ENCODE measurements at places on chromosomes 4 and X.

DNA sequence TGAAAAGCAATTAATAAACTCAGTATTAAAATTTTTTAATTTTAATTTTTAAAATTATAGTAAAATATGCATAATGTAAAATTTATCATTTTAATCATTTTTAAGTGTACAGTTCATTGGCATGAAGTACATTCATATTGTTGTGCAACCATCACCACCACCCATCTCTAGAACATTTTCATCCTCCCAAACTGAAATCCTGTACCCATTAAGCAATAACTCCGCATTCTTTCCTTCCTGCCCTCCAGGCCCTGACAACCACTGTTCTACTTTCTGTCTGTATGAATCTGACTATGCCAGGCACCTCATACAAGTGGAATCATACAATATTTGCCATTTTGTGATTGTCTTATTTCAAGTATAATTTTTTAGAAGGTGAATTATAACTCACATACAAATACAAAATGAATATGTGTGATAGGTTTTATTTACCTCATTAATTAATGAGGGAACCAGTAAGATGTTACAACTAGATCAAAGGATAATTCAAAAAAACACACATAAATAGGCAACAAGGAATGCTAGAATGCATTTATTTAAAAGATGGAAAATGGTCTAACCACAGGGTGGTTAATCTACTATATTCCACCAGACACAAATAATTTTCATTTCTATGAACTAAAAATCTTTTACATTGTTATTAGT is 13.1 kb upstream of the AFF1 start:
- DNase-seq, result no peak

DNA sequence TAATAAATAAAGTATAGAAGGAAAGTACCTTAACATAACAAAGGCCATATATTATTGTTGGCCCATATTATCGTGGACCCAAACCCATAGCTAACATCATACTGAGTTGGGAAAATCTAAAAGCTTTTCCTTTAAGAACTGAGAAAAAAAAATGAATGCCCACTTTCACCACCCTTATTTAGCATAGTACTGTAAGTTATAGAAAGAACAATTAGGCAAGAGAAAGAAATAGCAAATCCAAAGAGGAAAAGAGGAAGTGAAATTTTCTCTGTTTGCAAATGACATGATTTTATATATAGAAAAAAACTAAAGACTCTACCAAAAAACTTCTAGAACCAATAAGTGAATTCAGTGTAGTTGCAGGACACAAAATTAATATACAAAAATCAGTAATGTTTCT is 1854.6 kb downstream of the PCDH7 start:
- no peak for DNase-seq

GRCh38 chr4:114320126-114320525 is 278.5 kb upstream of the UGT8 start:
- DNase-seq, result no peak

- DNase-seq, result no peak
These were observed 108.3 kb upstream of the SLC4A4 start for GRCh38 chr4:71230271-71231128.

DNA sequence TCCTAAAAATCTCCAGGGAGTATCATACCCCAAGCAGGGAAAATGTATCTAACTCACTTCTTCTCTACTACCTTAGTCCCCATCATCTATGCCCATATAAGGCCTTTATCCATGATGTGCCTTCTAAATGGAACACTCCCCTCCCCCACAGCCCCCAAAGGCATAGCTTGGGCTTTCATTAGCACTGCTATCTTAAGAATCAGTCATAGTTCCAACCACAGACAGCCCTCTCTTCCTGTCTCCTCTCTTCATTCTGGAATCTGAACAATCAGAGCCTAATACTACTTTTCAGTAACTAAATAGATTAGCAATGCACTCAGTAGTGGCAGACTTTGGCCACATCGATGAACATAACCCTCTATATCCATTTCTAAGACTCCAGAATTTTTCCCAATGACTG is 313.2 kb upstream of the DKK2 start:
- DNase-seq, result no peak

DNA sequence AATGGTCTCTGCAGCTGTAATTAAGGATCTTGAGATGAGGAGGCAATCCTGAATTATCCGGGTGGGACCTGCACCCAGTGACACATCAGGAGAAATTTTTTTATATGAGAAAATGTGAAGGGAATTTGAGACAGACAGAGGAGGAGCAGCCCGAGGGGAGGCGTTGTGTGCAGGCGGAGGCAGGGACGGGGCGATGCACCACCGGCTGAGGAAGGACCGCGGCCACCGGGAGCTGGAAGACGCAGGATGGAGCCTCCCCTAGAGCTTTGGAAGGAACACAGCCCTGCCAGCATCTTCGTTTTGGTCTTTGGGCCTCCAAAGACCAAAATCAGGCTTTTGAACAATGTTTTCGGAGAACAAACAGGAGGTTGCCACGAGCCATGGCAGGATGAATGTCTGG is 85.0 kb upstream of the ADRA2C start:
- DNase-seq, result no peak

- DNase-seq, result no peak
These were observed 61.7 kb downstream of the CT47B1 start for GRCh38 chrX:120813982-120814381.

DNA sequence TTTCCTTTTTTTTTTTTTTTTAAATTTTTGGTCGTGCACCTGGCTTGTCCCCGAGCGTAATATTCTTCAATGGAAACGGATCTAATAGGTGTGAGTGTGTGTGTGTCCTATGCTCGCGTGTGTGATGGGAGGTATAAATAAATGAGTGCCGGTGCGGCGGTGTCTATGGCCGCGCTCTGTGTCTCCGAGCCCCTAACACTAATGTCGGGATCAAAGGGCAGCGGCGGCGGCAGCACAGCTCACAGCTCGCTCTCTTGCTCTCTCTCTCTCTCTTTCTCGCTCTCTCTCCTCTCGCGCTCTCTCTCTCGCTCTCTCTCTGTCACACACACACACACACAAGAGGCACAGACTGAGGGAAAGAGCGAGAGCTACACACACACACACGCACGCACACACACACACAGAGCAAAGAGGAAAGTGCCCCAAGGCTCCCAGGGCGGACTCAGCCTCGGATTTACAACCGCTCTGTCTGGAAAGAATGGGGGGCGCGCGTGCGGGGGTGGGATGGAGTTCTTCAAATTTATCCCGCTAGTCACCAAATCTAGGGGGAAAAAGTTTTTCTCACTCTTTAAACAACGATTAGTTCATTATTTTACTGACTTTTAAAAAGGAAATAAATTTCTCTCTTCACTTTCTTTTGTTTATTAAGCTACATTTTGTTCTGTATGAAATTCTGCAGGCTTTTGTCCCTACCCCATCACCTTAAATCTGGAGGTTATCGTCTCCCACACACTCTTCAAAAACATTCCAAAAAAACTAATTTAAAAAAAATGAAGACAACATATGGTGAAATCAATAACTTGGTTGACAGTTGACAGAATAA is at the start of gene ZNF827:
TSS of gene ZNF827 (minus strand) at position 206 of the 823 bp plus-strand sequence. CDS start 416 bp downstream, outside the sequence.
- no peak for DNase-seq

GRCh38 chrX:123518791-123519190 is 214.1 kb downstream of the THOC2 start:
- no peak for DNase-seq

DNA sequence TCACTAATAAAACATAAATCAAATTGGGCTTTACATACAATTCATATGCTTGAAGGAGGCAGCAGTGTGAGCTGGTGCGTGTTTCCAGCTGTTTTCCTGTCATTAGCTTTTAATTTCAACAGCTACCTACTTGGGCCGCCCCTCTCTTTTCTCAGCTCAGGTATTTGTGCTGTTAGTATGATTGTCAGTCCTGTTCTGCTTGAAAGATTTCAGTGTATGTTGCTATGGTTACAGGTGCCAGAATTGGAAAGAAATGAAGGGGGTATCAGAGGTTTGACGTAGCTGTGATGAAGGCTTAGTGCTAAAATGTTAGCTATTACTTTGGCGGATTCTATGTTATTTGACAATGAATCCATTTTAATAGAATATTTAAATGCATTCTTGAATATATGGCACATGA is 440.3 kb downstream of the ZIC3 start:
- no peak for DNase-seq

- DNase-seq, result no peak
These were observed at the start of gene APELA for GRCh38 chr4:164876700-164877324. APELA (plus strand) TSS chr4:164877178; CDS start chr4:164877332, 154 bp downstream.

- no peak for DNase-seq
These were observed 806 bp upstream of the CD99L2 start for GRCh38 chrX:150899191-150899757.

GRCh38 chr4:95061220-95061619 is 303.5 kb downstream of the BMPR1B start:
- DNase-seq, result no peak

- no peak for DNase-seq
These were observed 572.1 kb downstream of the C4orf33 start for GRCh38 chr4:129668092-129668491.

DNA sequence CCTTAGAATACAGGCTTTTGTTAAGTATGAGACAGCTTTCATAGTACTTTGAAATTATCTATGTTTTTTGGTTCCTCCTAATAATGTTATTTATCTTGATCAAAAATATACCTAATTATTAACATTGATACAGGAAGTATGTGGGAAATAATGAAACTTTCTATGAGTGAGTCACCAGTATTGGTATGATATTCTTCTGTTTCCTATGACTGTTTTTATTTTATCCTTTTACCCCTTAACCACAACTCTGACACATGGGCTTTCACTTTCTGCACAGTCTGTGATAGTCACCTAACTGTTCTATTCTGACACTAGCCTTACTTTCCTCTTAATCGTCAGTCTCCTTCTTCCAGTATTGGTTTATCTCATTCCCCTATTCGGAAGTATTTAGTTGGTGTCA is 4.7 kb downstream of the THAP9 start:
- DNase-seq, result no peak

DNA sequence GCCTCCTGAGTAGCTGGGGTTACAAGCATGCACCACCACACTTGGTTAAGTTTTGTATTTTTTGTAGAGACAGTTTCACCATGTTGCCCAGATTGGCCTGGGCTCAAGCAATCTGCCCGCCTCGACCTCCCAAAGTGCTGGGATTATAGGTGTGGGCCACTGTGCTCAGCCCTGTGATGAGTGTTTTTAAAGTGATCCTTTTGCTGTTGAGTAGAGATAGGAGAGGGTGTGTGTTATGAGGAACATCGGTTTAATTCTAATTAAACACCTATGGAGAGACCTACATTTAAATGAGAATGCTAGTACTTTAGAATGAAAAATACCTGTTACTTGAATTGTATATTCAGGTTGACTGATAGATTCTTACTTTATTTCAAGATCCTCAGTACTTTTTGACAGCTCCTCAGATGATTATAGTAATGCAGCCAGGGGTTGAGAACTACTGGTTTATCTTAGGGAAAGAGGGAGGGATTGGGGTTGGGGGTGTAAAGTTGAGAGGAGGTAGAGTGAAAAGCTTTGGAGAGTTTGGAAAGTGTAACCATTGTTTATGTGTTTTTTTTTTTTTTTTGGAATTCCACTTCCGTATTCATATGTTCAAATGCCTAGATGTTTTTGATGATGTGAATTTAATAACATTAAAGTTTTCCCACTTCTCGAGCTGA is 36.8 kb upstream of the DCK start:
- no peak for DNase-seq

DNA sequence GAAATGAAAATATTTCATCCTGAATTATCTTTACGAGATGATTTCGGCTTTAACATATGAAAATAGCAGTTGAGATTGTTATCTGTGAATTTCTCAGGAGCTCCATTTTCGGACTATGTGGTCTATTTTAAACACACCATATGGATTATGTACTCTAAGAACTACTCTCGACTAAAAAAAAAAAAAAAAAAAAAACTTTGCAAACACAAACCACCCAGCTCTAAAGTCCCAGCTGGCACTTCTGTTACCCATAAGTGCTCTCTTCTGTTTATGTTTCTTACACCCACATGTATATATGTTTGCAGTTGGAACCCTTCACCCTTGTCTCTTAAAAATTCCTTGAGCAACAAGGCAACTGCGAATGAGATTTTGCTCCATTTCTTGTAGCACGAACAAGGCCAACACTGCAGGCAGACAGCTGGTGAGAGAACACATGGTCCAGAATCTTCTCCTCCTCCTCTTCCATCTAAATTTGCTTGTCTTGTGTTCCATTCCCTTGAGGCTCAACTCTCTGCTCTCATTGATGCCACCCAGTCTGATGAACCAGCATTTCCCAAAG is 172.7 kb upstream of the HCCS start:
- no peak for DNase-seq

DNA sequence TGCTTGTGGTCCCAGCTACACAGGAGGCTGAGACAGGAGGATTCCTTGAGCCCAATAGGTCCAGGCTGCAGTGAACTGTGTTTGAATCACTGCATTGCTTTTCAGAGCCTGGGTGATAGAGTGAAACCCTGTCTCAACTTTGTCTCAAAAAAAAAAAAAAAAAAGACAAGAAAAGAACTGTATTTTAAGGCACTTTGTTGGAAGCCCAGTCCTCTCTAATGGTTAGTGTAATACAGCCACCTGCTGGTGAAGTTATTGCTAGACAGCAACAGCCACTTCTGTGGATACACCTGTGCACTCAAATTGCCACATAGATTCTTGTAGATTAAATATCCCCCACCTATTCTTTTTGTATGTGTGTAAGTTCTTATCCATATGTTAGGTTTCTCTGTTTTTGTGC is 10.1 kb upstream of the FGG start:
- DNase-seq, result no peak

- DNase-seq, result no peak
These were observed 66.0 kb downstream of the RPS3A start for GRCh38 chr4:151165205-151166000.

- DNase-seq, result no peak
These were observed 19.9 kb downstream of the ARSJ start for GRCh38 chr4:113959539-113959937.

DNA sequence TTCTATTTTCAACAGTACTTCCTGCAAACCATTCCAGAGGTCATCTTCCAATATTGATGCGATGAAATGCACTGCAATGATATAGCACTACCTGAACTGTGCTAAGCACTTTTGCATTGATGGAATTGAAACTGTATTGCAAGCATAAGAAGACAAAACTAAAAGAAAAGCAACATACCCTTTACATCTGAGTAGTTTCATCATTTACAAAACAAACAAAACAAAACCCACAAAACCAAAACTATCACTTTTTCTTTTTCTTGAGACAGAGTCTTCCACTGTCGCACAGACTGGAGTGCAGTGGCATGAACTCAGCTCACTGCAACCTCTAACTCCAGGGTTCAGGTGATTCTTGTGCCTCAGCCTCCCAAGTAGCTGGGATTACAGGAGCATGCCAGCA is 120.1 kb upstream of the NAP1L5 start:
- DNase-seq, result no peak

DNA sequence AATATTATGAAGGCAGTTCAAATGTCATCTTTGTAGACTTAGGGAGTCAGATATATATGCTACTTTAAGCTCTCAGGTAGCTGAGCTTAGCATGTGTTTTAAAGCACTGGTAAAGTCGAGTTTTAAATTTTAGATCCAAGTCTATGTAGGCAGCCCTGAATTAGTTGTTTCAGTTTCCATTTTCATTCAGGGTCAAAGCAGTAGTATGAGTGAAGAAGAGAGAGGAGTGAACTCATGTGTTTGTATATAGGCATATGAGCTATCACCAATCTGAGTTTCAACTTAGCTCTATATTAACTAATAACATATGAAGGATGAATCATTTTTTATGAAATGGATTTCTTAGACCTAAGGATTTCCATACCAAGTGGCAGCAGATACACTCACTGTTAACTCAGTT is 1353.4 kb downstream of the FSTL5 start:
- DNase-seq, result no peak

- no peak for DNase-seq
These were observed 35.7 kb downstream of the IDS start for GRCh38 chrX:149469406-149469805.

- DNase-seq, result no peak
These were observed 2.9 kb downstream of the NOCT start for GRCh38 chr4:139018501-139018900.

All from stimulated activated CD4-positive, alpha-beta T cell treated with anti-CD3 and anti-CD28 coated beads, Interleukin-1b, Interleukin-23, amount 100 ng/mL, for 1 hour (primary cell).